ENCODE measurements at places on chromosomes 11 and 22. TPM values are rescaled to one million over a fixed set of nuclear protein-coding genes. Genes with fewer than 3 reads are reported as not detected.
A peak's percentile ranks its signal among the peaks of the same experiment; 100 is the strongest.

- DNase-seq, result no peak
These were observed 23.0 kb downstream of the OTOG start for GRCh38 chr11:17570034-17570433.

DNA sequence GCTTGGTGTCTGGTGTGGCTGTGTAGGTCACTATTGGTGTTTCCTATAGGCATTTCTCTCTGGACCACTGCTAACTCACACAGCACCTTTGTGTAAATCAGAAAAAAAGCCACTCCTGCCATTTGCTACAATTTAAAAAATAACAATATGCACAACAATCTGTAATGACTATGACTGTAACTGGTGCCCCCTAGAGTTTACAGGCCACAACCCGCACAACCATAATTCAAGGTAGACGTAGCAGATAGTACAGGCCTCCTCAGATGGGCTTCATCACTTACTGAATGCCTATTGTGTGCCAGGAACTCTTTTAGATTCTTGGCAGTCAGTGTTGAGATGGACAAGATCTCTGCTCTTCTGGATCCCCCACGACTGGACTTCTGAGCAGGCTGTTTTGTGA is 47.7 kb downstream of the SYT9 start:
- no peak for DNase-seq

- no peak for DNase-seq
These were observed 15.0 kb downstream of the SIK3 start for GRCh38 chr11:117083011-117083935.

GRCh38 chr11:134670247-134670782 is 258.3 kb upstream of the B3GAT1 start:
- DNase-seq, result no peak

- no peak for DNase-seq
These were observed 113.6 kb downstream of the SIK3 start for GRCh38 chr11:116984589-116984988.

- no peak for DNase-seq
These were observed 16.6 kb upstream of the CHKA start for GRCh38 chr11:68137833-68138232.

DNA sequence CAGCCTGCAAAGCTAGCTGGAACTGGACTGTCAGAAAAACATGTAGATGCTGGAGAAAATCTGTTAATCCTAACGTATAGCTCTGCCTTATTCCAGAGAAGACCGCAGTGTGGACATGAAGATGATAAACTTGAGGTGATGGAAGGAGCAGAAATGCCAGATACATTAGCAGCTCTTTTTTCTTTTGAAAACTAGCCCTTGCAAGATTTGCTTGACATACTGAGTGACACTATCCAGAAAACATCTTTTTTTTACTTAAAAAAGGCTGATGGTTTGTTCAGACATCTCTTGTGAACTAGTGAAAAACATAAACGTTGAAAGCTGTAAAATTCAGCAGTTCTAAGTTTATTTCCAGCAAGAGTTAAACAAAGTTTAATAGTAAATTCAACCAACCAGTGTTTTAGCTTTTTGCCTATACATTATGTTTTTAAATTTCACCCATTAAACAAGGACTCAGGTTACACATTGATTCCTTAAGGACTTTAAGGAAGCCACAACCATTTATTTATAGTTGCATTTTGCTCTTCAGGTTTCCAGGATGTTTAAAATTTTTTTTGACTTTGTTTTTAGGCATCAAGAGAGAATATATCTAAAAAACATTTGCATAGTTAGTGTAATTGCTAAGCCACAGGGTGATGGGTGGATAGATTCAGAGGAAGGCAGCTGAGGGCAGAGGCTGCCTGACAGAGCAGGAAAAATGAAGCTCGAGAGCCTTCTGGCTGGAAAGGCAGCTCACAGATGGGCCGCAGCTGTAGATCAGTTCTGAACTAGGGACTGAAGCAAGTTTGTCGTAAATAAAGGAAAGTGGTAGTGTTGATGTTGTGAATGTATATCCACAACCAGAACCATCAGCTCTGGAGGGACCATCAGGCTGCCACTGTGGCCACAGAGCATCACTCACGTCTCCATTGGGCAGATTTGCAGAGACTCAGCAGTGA is 9.5 kb downstream of the SNAP29 start:
- no peak for DNase-seq

- DNase-seq, result peak; percentile 75
These were observed 21.2 kb downstream of the PTPRJ start for GRCh38 chr11:48001438-48002021.

DNA sequence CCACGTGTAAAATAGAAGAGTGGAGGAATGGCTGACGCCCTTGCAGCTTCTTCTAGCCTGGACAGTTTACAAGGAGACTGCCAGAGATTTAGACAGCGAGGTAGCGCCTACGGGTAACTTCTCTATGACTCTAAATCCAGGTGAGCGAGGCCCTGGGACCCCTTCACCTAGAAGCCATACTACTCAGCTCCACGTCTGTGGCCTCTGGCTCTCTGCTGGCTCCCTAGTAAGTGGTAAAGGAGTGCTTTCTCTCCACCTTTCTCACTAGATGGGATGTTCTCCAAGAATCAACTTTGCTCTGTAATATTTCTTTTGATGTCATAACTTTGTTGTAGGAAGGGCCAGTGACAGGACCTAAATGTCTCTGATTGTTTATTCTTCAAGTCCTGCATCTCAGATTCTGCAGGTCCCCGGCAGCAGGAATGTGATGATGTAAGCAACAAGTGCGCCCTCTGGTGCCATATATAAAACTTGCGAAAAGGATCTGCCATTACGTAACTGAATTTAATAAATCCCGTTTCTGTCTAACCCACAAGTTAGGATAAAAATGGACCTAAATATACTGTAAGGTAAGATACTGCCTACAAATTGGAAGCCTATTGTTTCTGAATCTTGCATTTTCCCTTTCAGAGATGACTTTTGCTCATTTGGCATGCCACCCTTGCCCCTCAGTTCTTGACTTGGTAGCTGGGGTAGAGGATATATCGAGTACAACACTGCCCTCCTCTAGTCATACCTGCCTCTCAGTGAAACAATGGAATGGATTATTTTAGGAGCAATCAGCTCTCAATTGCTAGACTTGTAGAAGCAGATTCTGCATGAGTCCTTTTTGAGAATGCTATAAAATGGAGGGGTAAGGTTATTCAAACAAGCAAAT is 11.0 kb upstream of the PTPN5 start:
- DNase-seq, result peak; percentile 64

GRCh38 chr22:17941471-17942406 is 82.6 kb downstream of the MICAL3 start:
- no peak for DNase-seq

NLRP10 gene
- total RNA-seq, result not detected

STX5 gene
- total RNA-seq, result 41.0 TPM
